T-helper 17 cell (primary cell): ENCODE measurements at places on chromosomes 4 and X.

DNA sequence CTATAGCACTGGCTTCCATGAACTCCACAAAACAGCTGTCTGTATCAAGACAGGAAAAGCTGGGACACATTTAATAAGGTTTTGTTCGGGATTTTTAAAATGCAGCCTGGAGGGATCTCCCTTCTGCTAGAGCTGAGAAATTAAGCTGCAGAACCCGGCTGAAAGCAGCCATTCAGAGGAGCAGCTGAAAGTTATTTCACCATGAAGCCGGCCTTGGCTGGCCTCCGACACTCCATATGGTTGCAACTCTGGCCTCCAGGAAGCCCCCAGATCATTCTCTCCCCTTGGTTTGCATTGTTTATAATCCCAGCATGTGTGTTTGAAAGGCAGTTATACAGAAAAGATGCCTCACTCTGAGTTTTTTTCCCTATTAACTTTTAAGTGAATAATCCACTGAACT lies 239.4 kb downstream of the SPATA18 start:
- no peak for DNase-seq

DNA sequence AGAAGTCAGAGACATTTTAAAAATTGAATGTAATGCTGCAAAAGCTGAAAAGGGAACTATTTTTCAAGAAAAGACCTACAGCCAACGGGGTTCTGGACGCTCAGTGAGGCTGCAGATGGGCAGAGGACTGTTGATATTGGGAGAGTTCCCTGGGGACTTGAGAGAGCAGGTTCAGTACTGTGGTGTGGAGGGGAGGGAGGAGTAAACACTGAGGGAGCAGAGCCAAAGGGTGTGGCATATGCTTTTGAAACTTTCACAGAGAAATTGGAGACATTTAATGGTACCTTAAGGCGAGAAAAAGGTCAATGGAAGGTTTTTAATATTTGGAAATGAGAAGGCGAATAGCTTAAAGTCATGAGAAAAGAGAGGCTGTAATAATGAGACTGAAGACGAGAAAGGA lies 62.2 kb upstream of the GPM6A start:
- DNase-seq = no peak

DNA sequence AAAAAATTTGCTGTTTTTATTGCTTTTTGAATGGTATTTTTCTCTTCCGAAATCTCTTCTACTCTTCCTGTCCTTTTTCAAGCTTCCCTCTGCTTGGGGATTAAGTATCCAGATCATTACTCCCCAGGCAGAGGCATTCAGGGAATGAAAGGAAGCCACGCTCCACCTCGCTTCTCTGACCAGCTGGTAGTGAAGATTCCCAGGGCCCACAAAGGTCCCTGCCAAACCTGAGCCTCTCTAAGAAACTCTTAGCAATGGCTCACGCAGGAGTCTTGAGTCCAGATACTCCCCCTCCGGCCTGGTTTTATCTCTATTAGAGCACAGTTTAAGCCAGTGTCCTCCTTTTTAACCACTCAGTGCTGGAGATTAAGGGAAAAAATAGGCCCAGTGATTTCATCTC lies 51.4 kb upstream of the SOD3 start:
- DNase-seq = no peak

DNA sequence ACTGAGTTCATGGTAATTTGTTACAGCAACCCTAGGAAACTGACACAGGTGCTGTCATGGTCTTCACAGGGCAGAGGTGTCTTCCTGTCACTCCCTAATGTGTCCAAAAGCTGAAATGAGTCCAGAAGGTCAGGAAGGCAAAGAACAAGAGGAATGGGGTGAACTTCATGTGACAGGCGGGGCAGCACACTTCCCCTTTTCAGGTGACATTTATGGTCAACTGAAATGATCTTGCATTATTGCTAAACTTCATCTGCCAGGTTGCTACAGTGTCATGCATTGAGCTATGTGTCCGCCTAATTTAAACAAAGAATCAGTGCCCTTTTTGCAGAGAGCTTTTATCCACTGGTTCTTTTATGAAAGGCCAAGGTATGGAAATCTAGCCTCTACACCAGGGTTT lies 15.9 kb upstream of the CCDC149 start:
- no peak for DNase-seq

GRCh38 chr4:114062499-114062898 lies 83.1 kb upstream of the ARSJ start:
- no peak for DNase-seq

GRCh38 chr4:149794352-149794751 lies 21.3 kb downstream of the IQCM start:
- no peak for DNase-seq

- no peak for DNase-seq
Observed at GRCh38 chr4:108628411-108628810, 8.0 kb downstream of the RPL34 start.

GRCh38 chrX:65720381-65720964 lies 53.0 kb downstream of the MSN start:
- no peak for DNase-seq

- DNase-seq = no peak
Observed at GRCh38 chrX:75997692-75998091, 175.2 kb upstream of the PBDC1 start.
